ENCODE measurements at places on chromosomes 2 and 18.

DNA sequence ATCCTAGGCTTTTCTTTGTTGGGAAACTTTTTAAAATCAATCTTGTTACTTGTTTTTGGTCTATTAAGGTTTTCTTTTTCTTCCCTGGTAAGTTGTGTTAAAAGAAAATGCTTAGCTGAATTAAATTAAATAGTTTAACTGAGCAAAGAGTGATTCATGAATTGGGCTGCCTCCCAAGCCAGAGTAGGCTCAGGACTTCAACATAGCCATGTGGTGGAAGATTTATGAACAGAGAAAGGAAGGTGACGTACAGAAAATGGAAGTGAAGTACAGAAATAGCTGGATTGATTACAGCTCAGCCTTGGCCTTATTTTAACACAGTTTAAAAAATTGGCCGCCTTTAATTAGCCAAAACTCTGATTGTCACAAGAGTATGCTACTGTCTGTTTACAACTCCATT, 27.9 kb upstream of the GALNT5 start:
- DNase-seq = no peak

GRCh38 chr2:118837621-118838020, 9.8 kb downstream of the EN1 start:
- DNase-seq = no peak

DNA sequence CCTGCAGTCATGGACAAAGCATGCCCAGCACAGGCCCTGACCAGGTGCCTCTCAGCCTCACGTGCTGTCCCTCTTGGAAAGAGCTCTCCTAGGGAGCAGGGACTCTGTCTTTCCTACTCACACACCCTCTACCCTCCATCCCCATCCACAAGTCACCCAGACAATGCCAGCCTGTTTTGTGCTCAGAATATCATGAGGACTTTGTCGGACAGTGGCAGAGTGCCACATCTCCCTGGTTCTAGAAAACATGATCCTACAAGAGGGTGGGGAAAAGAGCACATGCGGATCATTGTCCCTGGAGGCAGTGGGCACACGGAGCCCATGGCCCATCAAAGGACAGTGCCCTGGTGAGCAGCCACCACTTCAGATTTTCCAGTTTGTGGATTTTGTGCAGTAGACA, 3.7 kb upstream of the MAL start:
- DNase-seq = no peak

GRCh38 chr18:45671321-45671720, 52.7 kb upstream of the SLC14A1 start:
- DNase-seq = no peak

DNA sequence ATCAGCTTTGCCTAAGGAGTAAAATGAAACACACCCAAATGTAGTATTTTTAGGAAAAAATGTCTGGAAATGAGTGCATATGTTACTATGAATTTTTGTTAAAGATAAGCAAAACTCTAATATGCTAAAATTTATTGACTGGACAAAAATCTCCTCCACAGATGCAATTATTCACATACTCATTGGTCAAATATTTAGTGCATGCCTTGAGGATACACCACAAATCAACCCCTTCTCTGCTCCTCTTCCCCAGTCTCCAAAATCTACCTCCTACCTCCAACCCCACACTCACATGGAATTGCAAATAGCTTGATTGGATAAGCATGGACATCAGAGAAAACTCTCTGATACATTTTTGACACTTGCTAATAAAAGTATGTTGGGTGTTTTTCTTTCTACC, 95.6 kb upstream of the CDC42EP3 start:
- DNase-seq = no peak

- DNase-seq = no peak
Measured at GRCh38 chr18:14917311-14917710, 169.3 kb downstream of the ANKRD30B start.

DNA sequence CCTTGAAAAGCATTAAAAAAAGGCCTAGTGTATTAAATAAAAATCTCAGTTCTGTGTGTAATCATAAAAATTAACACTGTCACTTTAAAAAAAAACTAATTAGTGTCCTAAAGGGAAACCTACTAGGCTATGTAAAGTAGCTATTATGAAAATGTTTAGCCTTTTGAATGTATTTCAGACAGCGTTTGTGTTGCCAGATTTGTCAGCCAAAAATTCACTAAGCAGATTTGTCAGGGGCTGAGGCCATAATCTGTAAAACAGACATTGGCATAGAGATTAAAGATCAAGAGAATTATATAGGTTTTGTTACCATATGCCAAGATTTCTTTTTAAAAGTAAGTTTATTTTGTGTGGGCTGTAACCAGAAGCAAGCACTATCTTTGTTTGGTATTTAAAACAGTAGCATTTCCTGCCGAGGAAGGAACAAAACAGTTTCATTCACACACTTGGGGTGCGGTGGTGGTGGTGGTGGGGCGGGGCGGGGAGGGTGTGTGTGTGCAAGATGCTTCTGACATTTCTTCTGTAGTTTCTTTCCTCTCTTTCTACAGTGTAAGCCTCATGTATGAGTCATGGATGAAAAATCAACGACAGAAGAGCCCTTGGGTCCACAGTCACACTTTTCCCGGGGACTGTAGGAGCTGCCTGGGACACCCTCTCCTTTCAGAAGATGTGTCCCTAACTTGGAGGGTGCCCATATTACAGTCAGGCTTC, 328.5 kb upstream of the FANCL start:
- DNase-seq = no peak

GRCh38 chr2:135252805-135253458, 200.8 kb downstream of the RAB3GAP1 start:
- no peak for DNase-seq

DNA sequence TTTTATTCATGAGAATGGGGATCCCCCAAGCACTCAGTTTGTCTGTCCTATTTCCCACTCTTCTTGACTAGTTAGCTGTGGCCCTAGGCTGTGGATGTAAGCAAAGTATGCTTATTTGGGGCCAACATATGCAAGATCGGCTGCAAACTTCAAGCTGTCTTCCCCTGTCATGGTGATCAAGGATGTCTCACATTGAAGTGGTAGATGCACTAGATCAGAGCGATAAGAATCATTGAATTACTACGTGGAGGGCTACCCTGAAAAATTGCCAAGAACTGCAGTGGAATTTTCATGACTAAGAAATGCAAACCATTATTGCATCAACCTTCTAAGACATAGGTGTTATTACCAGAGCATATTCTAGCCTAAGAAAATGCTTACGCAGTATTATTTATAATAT, 527.4 kb downstream of the RNF144A start:
- DNase-seq = no peak

GRCh38 chr2:74735564-74735963, 81.5 kb downstream of the SEMA4F start:
- no peak for DNase-seq

DNA sequence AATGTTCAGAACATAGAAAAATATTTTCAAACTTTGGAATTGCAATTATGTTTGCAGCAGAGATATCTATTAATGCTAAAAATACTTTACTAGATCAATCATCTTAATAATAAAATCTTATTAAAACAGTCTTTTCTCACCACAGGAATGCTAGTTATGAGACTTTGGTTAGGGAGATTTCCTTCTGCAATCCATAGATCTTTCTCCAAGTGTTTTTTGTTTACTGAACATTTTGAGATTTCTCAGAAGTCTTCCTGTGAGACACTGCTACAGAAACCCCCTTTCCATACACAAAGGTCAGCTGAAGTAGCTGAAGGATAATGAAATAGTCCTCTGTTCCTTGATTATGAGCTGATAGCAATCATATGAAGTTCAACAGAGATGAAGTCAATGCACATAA, 59.4 kb upstream of the RAPH1 start:
- DNase-seq = no peak

GRCh38 chr2:46803547-46803878, 112.1 kb downstream of the MCFD2 start:
- no peak for DNase-seq

- DNase-seq = no peak
Measured at GRCh38 chr2:110735366-110735765, 3.0 kb downstream of the ACOXL start.

GRCh38 chr2:241039416-241039815, 41.0 kb downstream of the SNED1 start:
- no peak for DNase-seq

DNA sequence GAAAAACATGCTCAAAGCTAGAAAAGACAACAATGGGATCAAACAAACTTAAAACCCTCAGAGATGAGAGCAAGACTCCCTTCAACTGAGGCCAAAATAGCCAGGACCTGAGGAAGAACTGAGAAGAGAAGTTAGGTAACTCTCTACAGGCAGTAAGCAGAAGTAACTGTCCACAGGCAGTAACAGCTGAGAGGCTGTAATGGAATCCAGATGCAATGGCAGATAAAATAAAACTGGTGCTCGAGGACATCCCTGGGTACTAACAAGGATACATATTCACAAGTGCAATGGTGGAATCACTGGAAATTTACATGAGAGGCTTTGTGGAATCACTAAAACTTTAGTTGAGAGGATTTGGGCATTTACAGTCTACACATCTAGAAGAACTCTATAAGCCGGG, 30.4 kb upstream of the C2orf66 start:
- no peak for DNase-seq

GRCh38 chr2:27296481-27296880, 11.8 kb downstream of the UCN start:
- no peak for DNase-seq

DNA sequence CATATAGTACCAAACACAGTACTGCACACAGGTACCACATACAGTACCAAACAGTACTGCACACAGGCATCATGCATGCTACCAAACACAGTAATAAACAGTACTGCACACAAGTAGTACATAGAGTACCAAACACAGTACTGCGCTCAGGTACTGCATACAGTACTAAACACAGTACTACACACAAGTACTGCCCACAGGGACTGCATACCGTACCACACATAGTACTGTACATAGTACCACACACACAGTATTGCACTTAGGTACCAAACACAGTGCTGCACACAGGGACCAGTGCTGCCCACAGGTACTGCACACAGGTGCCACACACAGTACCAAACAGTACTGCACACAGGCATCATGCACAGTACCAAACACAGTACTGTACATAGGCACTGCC, 74.9 kb downstream of the ZNF236 start:
- DNase-seq = no peak

DNA sequence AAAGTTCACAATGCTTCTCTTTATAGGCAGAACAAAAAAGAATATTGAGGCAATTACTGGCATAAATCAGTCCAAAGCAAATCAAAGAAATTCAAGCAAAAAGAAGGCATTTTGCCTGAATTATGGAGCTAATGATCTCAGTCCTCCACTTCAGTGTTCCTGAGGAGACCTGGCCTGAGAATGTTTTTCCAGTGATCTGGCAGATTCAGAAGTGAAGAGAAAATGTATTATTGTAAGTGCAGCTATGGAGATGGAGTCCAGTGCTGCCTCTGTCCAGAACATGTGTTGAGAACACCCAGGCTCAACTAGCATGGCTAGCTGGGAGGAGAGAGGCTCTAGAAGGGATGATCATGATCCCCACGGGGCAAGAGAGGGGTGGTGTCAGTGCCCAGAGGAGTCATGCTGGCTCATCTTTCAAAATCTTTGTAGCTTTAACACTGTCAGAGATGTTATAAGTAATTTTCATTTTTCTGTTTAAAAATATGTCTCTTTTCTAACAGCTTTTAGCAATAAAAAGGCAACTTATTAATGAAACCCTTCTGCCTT, 367.0 kb upstream of the RAB12 start:
- DNase-seq = no peak

- DNase-seq = no peak
Measured at GRCh38 chr18:38690626-38691025, 1125.0 kb upstream of the CELF4 start.

DNA sequence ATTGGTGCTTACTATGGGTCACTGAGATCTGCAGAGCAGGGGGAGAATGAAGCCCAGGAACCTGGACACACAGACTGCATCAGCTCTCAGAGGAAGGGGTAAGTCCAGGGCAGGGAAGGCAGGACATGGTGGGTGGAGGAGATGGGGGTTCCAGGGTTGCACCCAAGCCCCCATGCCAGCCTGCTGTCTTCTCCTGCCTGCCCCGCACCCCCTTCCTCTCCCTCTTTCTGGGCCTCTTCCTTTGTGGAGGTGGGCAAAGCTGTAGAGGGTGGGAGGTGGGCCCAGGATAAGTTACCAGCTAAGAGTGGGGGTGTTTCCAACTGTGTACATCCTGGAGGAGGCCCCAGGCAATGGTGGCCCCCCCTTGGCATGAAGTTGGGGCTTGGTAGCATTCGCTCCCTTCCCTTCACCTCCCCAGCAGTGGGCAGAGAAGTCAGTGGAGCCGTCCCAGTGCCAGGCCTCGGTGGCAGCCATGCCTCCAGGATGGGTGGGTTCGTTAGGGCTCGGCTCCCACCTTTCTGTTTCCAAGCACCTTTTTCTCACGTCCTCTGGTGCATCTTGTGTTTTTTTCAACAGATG, 132.2 kb downstream of the CLIP4 start:
- DNase-seq = no peak

GRCh38 chr2:151262629-151263028, 966 bp upstream of the RBM43 start:
- DNase-seq = no peak

- DNase-seq = no peak
Measured at GRCh38 chr2:190838492-190838910, 42.1 kb upstream of the GLS start.

- DNase-seq = no peak
Measured at GRCh38 chr2:177352441-177353186, 40.0 kb upstream of the AGPS start.

DNA sequence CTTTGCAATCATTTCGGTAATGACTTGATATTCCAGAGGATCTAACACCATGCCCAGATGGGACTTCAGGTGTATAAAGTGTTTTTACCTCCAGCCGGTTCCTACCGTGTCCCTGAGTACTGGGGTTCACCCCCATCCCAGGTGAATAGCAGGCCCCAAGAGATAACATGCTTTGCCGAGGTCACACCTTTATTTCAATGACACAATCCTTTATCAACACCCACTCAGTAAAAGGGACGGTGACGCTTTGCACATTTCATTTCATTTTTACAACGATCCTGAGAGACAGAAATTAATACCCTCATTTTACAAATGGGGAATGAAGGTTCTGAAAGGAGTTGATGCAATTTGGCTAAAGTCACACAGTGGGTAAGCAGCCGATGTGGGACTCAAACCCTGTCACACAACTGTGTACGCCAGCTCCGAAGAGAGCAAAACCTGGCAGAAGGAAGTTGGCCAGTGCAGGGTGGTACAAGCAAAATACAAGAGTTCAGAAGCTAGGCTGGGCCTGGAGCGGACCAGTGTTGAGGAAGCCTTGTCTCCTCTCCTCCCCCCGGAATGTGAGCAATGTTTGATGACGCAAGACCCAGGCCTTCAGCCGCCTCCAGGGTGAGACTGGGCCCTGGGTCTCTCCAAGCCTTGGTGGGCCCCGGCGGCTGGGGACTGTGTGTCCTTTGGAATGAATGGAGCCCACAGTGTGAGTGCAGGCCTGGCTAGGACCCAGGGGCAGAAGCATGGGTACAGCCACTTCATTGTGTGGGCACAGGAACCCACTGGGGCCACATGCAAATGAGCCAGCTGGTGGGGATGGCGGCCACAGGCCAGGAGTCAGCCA, 139.6 kb upstream of the MYCN start:
- DNase-seq = no peak

DNA sequence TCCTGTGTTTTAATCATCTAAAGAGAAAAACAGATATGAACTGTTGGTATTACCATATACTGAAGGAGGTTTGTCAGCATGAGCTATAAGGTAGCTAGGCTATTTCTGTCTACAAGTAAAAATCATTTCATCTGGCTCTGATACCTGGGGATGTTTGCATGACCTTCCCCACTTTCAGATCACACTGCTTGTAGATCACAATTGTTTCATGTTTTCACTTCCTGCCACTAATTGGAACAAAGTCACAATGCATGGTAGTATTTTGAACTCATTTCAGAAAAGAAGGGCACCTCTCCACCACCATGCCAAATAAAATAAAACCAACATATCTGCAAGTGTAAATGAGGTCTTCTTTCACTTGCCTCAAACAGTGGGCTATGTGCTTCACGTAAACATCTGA, 37.8 kb downstream of the NYAP2 start:
- no peak for DNase-seq
